ENCODE measurements at places on chromosomes 6 and 20.

DNA sequence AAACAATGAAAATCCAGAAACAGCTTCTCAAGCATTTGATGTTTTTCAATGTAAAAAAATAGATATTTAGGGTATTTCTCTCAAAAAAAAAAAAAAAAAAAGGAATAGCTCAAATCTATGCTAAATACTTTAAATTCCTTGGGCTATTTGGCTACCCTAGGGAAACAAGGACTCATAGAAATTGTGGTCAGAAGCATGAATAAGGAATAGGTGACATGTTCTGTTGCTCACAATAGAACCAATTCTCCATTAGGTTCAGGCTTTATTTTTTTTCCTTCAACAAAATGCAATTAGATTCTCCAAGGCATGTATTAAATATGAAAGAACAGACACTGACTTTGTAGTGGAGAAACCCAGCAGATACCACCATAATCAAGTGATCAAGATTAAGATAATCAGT is 904.3 kb upstream of the FLRT3 start:
- no peak for DNase-seq

- DNase-seq, result no peak
Observed at GRCh38 chr20:42988319-42988718, 201.4 kb downstream of the PTPRT start.

- no peak for DNase-seq
Observed at GRCh38 chr20:25318471-25319240, 70.8 kb downstream of the PYGB start.

GRCh38 chr20:50722424-50723155 is 8.8 kb upstream of the PARD6B start:
- DNase-seq, result no peak

GRCh38 chr6:159375014-159375413 is 205.8 kb downstream of the FNDC1 start:
- DNase-seq, result no peak

DNA sequence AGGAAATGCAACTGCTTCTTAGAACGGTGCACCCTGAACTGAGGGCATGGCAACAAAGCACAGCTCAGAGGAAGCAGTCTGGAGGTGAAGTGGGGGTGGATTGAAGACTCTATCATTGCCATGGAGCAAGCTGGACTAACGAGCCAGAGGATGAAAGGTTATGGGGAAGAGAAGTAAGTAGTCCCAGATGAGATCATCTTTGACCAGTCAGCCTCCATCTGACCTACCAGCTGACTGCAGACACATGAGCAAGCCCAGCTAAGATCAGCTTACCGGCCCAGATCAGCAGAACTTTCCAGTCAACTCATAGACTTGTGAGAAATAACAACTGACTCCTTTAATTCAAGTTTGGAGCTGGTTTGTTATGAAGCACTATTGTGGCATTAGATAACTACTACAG is 9.1 kb upstream of the JAG1 start:
- no peak for DNase-seq

DNA sequence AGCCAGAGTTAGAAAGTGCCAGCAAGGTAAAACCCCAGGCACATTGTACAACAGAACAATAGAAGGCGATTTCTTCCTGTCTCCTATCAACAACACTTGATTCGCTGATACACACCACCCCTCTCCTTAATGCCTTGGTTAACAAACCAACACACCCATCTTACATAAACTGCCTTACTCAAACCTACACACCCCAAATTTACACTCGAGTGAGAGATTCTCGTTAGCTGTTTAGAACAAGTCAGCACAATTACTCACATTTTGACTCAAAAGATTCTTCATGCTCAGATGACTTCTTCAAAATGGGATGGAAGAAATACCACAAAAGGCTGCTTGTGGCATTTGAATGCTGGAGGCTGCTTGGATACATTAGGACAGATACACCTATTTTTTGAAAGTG is 80.0 kb upstream of the FOXQ1 start:
- no peak for DNase-seq

- DNase-seq, result no peak
Observed at GRCh38 chr6:130421585-130421984, 55.8 kb downstream of the TMEM200A start.

- DNase-seq, result no peak
Observed at GRCh38 chr6:170183521-170183920, 107.4 kb downstream of the DLL1 start.

DNA sequence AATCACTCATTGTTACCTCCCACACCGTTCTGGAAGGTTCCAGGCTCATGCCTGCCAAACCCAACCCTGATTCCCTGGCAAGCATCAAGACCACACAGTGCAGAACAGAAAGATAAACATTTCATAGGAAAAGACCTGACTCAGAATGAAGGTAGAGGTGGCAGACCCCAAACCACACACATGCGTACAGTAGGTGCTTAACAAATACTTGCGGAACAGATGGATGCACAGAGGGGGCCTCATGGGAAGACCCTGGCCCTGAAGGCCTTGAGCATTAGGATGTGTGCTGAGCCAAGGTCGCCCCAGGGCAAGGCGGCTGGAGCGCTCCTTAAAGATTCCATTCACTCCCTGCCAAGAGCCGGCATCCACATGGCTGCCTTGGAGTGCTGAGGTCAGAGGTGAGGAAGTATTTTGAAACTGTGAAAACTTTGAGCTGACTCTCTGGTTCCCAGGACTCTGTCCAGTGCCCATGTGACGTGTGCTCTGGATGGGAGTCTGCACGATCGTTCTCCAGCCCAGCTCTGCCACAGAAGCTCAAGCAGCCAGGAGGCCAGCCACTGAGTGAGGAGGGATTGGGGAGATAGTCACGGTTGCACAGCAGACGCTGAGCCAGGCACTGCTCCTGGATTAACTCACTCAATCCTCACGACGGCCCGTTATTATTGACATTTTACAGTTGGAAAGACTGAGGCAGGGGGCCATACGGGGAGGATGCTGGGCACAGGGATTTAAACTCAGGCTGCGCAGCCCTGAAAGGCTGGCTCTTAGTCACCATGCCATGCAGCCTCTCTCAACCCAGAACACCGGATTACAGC is 65.5 kb upstream of the AFDN start:
- peak; percentile 1 for DNase-seq

- DNase-seq, result no peak
Observed at GRCh38 chr6:132405143-132405915, 4.1 kb upstream of the MOXD1 start.

DNA sequence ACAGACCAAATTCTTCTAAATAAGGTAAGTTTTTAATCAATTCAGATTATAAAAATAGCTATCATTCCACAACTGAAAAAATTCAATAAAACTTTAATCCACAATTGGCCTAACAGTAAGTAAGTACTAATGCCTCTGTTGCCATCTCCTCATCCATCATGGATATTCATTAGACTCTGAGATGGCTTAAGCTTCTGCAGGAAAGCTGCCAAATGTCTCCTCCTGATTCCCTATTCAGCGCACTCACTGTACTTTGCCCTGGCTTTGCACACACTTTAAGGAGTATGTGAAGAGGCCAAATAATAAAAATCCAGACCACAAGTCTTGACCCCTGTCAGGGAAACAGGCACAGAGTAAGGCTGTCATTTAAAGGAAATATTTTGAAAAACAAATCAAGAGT is 23.6 kb downstream of the PGM3 start:
- DNase-seq, result no peak

DNA sequence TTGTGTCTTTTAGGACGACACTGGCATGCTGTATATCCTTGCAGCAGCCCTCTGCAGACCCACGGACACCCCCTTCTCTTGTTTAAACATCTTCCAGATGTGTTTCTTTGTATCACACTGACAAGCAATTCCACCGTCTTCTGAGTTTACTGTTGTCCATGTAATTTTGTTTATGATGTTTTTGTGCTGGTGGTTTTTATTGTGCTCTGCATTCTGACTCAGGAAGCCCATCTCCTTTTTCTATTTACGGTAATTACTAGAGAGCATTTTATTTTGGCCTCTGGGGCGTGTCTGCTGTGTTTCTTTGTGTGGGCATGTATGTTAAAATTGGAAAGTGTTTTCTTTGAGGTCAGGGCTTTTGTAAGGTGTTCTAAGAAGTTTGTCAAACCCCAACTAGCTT is 111.9 kb downstream of the JARID2 start:
- no peak for DNase-seq

- no peak for DNase-seq
Observed at GRCh38 chr20:64156886-64157875, 7.1 kb upstream of the MYT1 start.

DNA sequence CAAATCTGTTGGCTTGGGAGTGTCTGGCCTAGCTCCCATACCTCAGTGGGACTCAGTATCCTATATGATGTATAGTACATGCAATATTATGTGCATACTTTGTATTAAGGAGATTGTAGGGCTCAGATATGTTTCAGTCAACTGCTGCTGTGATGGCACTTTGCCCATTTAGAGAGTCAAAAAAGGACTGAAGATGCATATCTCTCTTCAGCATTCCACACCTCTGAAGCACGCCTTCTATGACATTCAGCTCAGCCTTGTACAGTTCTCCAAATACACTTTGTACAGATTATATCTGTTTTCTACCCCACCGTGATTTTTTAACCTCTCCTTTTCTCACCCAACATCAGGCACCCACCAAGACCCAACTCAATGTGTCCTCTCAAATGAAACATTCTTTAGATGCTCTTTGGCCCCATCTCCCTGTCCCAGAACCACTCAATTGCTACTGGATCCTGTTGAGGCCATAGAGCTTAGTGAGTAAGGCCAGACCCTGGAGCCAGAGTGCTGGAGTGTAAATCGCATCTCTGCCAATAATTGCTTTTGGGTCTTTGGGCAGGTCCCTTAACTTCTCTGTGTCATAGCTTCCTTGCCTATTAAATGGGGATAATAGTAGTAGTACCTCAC is 15.6 kb downstream of the ENPP1 start:
- no peak for DNase-seq

- no peak for DNase-seq
Observed at GRCh38 chr6:123213921-123214320, 217.9 kb downstream of the CLVS2 start.

DNA sequence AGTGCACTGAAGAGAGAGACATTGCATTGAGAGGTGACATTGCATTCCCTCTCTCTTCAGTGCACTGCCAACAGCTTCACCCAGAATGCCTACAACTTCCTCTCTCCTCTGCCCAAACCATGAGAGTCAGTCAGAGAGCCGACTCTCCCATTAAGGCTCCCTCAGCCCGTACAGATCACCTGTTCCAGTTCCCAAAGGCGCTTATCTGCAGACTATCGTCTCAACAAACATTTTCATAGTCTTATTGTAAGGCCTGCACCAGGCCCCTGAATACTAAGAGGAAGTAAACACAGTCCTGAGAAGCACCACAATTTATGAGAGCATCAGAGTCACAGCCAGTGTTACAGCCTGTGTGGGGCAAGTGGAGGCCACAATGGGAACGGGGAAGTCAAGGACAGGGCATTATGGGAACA is 53.7 kb downstream of the GFOD1 start:
- no peak for DNase-seq

GRCh38 chr6:121383478-121383877 is 49.2 kb upstream of the TBC1D32 start:
- no peak for DNase-seq

DNA sequence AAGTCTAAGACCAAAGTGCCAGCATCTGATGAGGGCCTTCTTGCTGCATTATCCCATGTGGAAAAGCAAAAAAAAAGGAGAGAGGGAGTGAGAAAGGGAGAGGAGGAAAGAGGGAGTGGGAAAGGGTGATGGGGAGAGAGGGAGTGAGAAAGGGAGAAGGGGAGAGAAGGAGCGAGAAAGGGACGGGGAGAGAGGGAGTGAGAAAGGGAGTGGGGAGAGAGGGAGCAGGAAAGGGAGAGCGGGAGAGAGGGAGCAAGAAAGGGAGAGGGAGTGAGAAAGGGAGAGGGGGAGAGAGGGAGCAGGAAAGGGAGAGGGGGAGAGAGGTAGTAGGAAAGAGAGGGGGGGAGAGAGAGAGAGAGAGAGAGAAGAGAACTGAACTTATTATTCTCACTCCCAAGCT is 241.1 kb upstream of the RIMS1 start:
- no peak for DNase-seq

DNA sequence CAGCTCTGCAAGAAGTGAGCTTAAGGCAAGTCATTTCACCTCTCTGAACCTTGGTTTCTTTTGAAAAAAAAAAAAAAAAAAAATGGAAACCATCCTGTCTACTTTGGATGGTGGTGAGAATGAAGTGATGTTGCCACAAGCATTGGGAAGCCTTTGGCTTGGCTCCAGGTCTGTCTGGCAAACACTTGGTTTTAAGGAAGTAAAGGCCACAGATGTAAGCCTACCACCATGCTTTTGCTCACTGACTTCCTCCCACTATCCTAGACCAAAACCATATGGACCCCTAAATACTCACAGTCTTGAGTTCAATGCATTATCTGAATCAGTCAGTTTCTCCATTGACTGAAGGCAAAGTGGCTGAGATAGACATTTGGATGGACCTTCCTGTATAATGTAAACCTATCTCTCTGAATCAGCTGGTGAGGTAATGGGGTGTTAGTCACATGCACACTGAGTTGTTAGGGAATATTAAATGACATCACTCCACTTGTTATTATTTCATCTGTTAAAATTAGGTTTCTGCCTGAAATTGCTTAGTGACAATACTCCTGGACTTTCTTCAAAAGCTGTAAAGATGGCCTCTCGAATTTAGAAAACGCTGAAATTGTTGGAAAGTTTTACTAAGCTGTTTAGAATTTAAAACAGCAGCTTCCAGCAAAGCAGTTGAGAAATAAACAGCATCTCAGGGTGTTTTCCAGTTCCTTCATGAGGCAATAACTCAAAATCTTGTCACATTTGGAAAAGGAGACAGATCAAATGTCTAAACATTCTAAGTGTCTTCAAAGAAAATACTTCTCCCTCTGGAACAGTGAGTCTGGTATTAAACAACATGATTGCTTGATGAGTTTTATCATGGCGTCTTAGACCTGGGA is 833.5 kb downstream of the DHX35 start:
- DNase-seq, result no peak
